ENCODE measurements at places on chromosomes 16 and 17. TPM values are rescaled to one million over a fixed set of nuclear protein-coding genes. Genes with fewer than 3 reads are reported as not detected.
A peak's percentile ranks its signal among the peaks of the same experiment; 100 is the strongest.

Gene DNAAF1
- total RNA-seq: 0.43 TPM

Gene KRT20
- not detected for total RNA-seq

Gene CASKIN1
- total RNA-seq: not detected

Gene KRT37
- not detected for total RNA-seq

Gene LCAT
- total RNA-seq: 11.5 TPM

Gene ABCC6
- total RNA-seq: 0.16 TPM

DNA sequence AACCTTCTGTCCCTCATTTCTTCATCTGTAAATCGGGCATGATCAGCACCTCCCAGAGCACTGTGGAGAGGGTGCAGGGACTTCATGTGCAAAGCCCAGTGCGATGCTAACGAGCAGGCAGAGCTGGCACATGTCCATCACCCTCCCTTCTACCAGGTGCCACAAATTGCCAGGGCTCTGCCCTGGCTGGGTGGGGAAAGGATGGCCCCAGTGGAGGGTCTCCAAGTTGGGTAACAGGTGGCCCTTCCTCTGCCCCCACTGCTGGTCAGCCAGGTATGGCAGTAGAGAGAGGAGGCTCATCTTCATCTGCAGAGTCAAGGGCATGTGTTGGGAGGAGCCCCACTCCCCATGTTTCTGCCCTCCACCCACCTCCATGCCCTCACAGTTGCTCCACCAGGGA, 61.5 kb upstream of the CDH5 start:
- H3K27me3 ChIP-seq: no peaks in the 10 kb centered on the region
- no peaks in the 10 kb centered on the region for H3K4me1 ChIP-seq
- DNase-seq: no peak
- no peak overlapping the region for H3K4me3 ChIP-seq
- no peak overlapping the region for H3K27ac ChIP-seq

- H3K27me3 ChIP-seq: no peaks in the 10 kb centered on the region
- H3K36me3 ChIP-seq: no peaks in the 10 kb centered on the region
Measured at GRCh38 chr16:86978445-86979030, 338.7 kb downstream of the C16orf95 start.

GRCh38 chr16:84737192-84738011, 37.6 kb downstream of the USP10 start:
- no peak overlapping the region for H3K27ac ChIP-seq
- peaks cover 25% of the 10 kb centered on the region for H3K4me1 ChIP-seq
- H3K36me3 ChIP-seq: peaks cover 17% of the 10 kb centered on the region
- no peak for DNase-seq
- H3K4me3 ChIP-seq: no peak overlapping the region

DNA sequence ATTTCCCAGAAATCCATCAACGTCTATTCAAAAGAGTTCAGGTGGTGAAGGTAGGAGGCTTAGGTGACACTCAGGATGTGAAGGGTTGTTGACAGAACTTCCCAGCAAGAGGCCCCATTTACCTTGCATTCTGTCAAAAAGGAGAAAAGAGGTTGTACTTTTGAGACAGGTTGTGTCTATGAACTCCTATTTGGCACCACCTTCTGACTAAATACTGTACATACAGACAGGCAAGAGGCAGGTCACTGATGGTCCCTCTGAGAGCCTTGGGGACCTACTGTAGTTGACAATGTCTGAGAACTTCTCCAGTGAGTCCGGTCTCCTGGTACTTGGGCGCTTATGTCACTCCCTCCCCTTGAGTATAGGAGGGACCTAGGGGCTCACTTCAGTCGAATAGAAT, 479.3 kb upstream of the ZFHX3 start:
- no peaks in the 10 kb centered on the region for H3K36me3 ChIP-seq
- no peaks in the 10 kb centered on the region for H3K27me3 ChIP-seq
- H3K4me1 ChIP-seq: no peaks in the 10 kb centered on the region
- H3K4me3 ChIP-seq: no peak overlapping the region
- DNase-seq: no peak
- H3K27ac ChIP-seq: no peak overlapping the region

GRCh38 chr16:77918809-77919707, 103.3 kb upstream of the CLEC3A start:
- no peak for DNase-seq
- H3K27ac ChIP-seq: no peak overlapping the region

DNA sequence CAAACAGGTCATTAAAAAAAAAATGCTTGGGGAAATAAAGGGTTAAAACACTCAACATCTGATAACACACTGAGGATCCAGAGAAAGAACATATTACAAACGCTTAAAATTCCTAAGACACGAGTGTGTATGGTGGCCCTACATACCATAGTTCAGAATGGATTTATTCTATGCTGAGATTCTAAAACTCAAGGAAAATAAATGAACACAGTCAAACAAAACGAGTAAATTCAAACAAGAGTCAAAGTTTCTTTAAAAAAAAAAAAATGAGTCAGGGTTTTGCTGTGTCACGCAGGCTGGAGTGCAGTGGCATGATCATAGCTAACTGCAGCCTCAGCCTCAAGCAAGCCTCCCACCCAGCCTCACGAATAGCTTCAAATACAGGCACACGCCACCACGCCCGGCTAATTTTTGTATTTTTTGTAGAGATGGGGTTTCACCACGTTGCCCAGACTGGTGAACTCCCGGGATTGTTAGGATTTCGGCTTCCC, 17.4 kb downstream of the CRK start:
- H3K27ac ChIP-seq: no peak overlapping the region
- no peak overlapping the region for H3K4me3 ChIP-seq

DNA sequence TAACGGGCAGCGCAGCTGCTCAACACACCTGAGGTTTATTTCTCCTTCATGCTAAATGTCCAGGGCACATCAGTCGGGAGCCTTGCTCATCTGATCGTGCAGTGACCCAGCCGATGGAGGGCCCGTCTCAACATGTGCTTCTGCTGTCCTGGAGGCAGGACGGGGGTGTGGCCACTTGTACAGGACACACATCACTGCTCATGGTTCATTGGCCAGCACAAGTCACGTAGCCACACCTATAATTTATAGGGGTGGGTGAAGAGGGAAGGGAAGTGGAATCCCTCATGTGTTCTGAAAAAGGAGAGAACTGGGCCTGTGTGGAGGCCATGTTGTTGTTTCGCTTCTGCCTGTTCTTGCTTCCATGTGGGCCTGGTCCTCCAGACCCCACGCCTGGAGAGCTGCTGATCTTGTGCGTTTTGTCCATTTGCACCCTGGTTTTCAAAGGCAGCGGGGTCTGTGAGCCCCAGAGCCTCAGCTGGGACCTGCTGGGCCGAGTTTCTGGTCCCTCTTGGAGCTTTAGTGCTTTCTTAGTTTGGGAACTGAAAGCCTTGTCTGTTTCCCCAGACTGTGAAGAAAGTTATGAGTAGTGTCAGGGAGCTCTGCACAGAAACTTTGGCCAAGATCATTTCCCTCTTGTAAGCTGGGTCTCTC, 60.5 kb downstream of the CMIP start:
- DNase-seq: no peak
- H3K36me3 ChIP-seq: no peaks in the 10 kb centered on the region
- no peak overlapping the region for H3K4me3 ChIP-seq
- peaks cover 43% of the 10 kb centered on the region for H3K4me1 ChIP-seq
- H3K27me3 ChIP-seq: no peaks in the 10 kb centered on the region

DNA sequence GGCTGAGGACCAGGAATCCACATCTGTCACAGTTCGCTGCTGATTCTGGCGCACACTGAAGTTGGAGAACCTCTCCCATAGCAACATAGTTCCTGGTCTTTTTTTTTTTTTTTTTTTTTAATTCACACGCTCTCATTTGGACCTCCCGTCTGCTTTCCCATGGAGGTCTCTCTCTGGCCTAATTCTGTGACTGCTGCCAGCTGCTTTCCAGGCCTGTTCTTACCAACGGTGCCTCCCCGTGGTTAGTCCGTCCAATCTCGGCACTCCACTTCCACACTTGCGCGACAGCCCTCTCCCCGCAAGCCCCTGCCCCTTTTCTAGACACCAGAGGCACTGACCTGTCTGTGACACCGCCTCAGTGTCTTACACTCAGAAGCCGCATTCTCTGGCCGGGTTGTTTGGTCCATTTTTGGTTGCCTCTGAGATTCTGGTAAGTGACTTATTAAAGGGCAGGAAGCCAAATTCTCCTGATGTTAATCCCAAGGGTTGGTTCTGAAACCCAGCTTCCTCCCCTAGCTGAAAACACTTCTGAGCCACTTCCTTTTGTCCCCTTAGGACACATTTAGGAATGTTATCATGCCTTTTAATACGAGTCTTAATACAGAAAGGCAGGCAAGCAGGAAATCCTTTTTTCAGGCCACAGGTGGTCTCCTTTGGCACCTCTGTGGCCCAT, 1.1 kb upstream of the AKTIP start:
- H3K27me3 ChIP-seq: no peaks in the 10 kb centered on the region
- peaks cover 29% of the 10 kb centered on the region for H3K4me1 ChIP-seq
- peak overlapping the region; percentile 87 for H3K27ac ChIP-seq
- H3K4me3 ChIP-seq: peak overlapping the region; percentile 73
- H3K36me3 ChIP-seq: peaks cover 1% of the 10 kb centered on the region

DNA sequence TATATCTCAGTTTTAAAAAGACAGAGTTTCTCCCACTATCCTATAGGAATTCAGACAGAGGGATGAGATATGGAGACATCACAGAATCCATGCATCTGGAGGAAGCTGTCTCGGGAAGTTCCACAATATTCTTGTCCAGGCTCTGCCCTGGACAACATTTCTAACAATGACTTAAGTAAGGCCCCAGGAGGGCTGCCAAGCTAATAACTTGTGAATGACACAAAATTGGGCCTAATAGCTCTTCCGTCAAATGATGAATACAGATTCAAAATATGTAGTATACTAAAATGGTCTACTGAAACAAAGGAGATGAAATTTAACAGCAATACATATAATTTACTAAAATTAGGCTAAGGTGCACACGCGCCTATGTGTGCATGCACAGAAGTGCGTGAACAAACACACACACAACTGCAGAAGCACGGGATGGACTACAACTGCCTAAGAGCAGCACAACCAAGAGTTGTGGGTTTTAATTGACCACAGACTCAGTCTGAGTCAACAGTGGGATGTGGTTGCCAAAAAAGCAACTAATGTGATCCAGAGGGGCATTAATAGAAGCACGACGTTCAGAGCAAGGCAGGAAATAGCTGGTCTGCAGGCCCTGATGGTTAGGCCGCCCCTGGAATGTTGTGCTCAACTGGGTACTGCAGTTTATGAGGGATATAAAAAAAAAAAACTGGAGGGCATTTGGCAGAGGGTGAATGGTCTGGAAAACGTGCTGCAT, 26.3 kb upstream of the HS3ST2 start:
- no peaks in the 10 kb centered on the region for H3K27me3 ChIP-seq
- DNase-seq: no peak
- H3K27ac ChIP-seq: no peak overlapping the region
- peaks cover 5% of the 10 kb centered on the region for H3K4me1 ChIP-seq
- H3K36me3 ChIP-seq: no peaks in the 10 kb centered on the region

DNA sequence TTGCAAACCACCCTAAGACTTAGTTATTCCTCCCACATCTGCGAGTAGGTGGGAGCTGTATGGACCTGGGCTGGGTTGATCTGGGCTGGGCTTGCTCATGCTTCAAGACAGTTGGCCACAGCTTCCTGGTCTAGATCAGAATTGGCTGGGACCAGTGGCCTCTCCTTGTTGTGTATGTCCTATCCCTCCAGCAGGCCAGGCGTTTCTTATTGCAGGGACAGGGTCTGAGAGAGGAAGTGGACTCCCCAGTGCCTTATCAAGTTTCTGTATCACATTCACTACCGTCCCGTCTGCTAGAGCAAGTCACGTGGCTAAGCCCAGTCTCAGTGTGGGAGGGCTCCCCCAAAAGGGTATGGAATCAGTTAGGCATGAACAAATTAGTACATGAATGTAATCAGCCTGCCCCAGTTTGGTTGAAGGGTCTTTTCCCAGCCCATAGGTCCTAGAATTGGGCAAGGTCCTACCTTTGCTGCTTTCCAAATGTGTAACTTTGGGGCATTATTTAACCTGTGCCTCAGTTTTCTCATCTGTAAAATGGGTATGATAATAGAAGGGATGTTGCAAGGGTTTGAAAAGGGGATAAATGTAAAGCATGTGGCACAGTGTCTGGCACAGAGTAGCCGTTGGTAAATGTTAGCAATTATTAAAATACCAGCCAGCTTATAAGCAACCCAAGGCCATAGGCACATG, 36.0 kb downstream of the NKD1 start:
- H3K27me3 ChIP-seq: no peaks in the 10 kb centered on the region
- no peak overlapping the region for H3K4me3 ChIP-seq
- peaks cover 8% of the 10 kb centered on the region for H3K4me1 ChIP-seq

DNA sequence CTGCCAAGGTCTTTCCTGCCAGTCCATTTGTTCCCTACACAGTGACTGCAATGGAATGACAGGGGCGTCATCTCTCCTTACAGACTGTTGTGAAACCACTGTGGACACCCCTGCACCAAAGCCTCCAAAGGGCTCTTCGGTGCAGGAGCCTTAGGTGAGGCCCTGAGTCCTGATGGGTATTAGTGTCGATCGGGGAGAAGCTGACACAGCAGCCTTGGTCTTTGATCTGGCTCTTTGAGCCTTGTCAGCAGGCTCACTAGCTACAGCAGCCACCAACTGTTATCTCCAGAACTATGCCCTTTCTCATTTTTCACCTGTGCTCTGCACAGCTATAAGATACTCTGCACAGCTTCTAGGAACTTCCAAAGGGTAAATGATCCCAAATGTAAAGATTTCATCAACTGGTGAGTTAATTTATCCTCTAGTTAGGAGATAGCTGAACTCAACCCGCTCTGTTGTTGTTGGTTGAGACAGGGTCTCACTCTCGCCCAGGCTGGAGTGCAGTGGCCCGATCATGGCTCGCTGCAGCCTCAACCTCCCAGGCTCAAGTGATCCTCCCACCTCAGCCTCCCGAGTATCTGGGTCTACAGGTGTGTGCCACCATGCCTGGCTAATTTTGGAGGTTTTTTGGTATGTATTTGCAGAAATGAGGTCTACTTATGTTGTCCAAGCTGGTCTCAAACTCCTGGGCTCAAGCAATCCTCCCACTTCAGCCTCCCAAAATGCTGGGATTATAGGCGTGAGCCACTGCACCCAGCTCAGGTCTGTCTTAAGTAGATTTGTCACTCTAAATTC, 19.7 kb downstream of the G6PC1 start:
- no peak for DNase-seq
- no peak overlapping the region for H3K27ac ChIP-seq
- H3K4me1 ChIP-seq: no peaks in the 10 kb centered on the region
- H3K36me3 ChIP-seq: no peaks in the 10 kb centered on the region
- H3K27me3 ChIP-seq: no peaks in the 10 kb centered on the region

DNA sequence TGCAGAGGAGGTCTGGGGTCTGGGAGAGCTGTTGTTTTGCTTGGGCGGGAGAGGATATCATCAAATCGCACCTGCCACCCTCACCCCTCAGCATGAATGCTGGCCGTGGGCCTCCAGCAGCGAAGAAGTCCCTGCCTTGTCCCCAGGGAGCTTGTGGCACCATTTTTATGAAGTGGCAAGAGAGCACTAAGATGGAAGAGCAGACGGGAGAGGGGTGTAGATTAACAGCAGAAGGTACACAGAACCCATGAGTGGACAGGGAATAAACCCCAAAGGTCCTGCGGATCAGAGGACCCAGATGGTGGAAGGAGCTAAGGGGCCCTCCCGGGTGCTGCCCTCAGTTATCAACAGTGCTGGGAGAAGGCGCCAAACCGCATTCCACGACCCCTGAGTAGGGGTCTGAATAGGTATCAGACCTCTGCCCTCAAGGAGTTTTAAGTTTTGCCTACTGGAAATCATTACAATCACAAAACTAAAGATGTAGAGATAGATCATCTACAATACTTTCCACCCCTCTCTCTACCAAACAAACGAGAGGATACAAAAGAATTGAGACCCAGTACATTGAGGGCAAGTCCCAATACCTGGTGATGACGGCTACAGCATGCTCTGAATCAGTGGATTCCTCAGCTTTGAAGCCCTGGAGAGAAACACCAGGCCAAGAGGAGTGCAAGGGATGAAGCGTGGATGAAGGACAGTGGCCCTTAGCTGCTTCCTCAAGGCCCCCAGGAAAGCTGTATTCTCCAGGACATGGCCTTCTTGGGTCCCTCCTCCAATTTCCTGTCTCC, 60.2 kb downstream of the CCDC182 start:
- no peak overlapping the region for H3K27ac ChIP-seq
- no peak for DNase-seq
- H3K4me3 ChIP-seq: no peak overlapping the region
